ENCODE measurements at places on chromosomes 1 and 21.

GRCh38 chr21:28818663-28819278 is 173.9 kb downstream of the LTN1 start:
- no peak for DNase-seq

- no peak for DNase-seq
Measured at GRCh38 chr1:161096015-161096414, 2.1 kb upstream of the KLHDC9 start.

DNA sequence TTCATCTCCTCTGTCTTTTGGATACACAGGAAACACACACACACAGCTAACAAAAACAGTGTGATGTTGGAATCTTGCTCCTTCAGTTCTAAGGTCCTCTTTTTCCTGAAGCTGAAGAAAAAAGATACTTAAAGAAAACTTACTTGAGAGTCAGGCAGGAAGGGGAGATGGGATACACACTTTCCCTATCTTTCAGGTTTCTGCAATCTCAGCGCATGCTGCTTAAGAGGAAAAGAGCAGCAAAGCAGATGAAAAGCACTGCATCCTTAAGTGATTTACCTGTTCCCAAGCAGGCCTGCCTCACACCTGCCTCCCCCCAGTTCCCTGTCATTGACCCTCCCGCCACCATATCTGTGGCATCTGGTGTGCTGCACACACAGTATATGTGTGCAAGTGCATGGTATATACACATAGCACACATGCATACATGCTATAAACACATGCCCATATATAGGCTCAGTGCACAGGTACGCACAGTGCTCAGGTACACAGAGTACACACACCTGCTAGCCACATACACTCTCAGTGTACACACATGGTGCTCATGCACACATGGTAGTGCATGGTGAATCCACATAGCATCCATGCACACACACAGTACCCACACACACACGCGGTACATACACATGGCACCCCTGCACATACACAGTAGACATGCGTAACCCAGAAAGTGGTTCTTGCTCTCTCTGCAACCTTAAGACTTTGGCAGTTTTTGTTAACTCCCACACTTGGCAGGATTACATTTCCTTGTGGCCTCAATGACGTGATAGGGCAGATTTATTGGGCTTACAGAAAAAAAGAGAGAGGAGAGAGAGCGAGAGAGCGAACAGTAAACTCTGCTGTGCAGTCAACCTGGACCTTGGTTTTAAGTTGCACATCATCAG is 166.9 kb downstream of the TOMM20 start:
- DNase-seq = peak; percentile 96

DNA sequence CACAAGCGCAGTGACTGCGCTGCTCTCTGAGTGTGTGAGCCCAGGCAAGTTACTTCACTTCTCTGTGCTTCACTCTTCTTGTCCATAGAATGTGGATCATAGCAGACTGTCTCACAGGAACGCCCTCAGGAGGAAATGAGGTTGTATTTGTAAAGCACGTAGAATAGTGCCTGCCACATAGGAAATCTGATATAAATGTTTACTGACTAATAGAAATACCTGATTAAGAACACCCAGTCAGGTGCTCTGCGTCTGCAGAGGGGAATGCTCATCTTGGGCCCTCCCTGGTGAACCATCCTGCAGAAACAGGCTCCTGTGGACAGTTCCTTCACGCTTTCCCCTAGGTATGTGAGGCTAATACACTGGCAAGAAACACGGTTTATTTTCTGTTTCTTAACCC is 100.3 kb downstream of the BEND5 start:
- no peak for DNase-seq

DNA sequence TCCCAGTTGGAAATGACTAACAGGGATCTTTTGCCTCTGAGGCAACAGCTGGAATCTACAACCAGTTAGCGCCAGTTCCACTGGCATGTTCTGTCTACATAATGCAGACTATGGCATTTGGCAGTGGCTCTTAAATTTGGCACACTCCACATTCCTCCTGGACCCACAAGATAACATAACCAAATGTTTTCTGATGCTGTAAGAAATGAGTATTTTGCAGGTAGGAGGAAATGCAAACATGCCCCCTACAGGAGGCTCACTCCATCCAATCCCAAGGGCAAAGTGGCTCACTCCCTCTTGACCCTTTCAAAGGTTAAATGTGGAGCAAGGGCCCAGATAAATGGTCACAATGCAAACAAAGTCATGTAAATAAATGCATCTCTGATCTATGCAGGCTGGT is 129.2 kb upstream of the PROX1 start:
- DNase-seq = no peak

All from IMR-90 (cell line).